ENCODE measurements at places on chromosomes 7 and 10. TPM values are rescaled to one million over a fixed set of nuclear protein-coding genes. Genes with fewer than 3 reads are reported as not detected.

TUBAL3 gene
- not detected for total RNA-seq

MPLKIP gene
- total RNA-seq = 49.0 TPM

CDNF gene
- 4.4 TPM for total RNA-seq

TAS2R5 gene
- total RNA-seq = not detected

SPRN gene
- not detected for total RNA-seq

CYP2C19 gene
- not detected for total RNA-seq

PIP gene
- total RNA-seq = not detected

MALRD1 gene
- 0.11 TPM for total RNA-seq

STK32C gene
- total RNA-seq = 17.8 TPM

SPDYE2B gene
- not detected for total RNA-seq

ZSCAN21 gene
- total RNA-seq = 14.6 TPM

NUTM2E gene
- total RNA-seq = not detected

PKD2L1 gene
- total RNA-seq = not detected

CDHR1 gene
- total RNA-seq = 0.50 TPM

SLC12A9 gene
- 12.2 TPM for total RNA-seq

NRP1 gene
- total RNA-seq = 118 TPM

CYP3A5 gene
- 0.11 TPM for total RNA-seq

NACAD gene
- total RNA-seq = 0.41 TPM
